ENCODE measurements at places on chromosomes 7 and 10. TPM values are rescaled to one million over a fixed set of nuclear protein-coding genes. Genes with fewer than 3 reads are reported as not detected.

- DNase-seq, result no peak
These were observed 10.8 kb downstream of the LFNG start for GRCh38 chr7:2530071-2530987.

The BLNK gene
- 28.5 TPM for polyA plus RNA-seq

The ERVW-1 gene
- not detected for polyA plus RNA-seq

GRCh38 chr7:134737566-134738345 is 41.7 kb upstream of the CALD1 start:
- no peak for DNase-seq

DNA sequence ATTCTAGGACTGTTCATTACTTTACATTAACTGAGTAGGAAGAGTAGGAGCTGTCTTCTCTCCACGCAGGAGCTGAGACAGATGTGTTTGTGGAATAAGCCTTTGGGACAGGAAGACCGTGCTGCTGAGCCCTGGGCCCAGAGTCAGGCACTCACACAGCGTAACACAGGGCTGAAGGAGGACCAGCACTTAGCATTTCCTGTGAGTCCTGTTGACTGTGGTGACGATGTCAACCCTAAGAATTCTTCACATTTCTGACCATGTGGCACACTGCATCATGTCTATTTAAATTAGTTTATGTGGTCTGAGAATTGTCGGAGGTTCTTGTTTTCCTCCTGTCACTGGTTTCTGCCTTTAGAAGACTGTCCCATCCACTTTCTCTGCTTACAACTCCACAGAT is 117.2 kb downstream of the PIP4K2A start:
- DNase-seq, result no peak

The FZD1 gene
- 8.6 TPM for polyA plus RNA-seq
